8988T (cell line): ENCODE measurements at places on chromosomes 6 and 20.

DNA sequence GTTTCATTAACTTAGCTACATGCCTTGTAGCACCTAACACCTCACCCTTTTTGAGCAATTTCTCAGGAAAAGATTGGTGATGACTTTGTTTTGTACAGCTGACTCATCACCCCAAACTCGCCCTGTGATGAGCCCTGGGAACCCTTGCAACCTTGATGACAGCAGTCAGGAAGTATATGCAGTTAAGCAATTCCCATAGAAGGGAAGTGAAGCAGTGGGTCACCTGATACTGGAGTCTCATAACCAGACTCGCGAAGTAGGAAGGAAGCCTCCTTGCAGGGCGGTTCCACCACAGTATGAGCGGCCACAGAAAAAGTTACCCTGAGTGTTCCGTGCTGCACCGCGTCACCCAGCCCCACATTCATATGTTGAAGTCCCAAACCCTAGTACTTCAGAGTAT is 82.0 kb upstream of the EDN1 start:
- no peak for DNase-seq

DNA sequence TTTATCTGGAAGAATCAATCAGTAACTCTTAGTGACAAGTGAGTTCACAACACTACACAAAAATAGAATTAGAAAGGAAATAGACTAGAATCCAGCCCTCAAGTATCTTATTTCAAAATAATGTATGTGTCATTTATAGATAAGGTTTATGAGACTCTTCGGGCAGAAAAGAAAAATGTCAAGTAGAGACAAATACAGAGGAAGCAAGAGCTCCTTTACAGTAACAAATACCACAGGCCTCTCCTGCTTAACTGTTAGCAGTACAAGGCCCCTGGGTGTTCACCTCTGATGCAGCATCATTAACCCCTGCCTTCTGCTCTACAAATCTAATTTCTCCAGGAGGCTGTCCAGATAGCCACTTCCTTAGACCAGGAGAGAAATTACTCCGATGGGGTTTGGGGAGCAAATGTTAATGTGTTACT is 76.7 kb downstream of the UBE3D start:
- DNase-seq, result no peak

DNA sequence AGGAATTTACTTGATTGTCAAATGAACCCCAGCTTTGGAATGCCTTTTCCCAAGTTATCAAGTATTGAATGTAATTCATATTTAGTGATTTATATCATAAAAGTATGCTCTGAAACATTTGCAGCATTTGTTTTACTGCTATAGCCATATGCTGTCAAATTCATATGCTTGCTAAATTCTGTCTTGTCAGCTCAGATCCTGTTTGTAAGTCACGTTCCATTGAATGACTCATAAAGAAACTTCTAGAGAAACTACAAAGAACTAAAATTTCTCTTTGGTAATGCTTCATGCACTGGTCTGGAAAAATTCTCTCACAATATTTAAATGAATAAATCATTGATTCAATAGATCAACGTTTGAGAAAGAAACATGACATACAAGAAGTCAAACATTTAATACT is 445.9 kb downstream of the PHF3 start:
- no peak for DNase-seq

DNA sequence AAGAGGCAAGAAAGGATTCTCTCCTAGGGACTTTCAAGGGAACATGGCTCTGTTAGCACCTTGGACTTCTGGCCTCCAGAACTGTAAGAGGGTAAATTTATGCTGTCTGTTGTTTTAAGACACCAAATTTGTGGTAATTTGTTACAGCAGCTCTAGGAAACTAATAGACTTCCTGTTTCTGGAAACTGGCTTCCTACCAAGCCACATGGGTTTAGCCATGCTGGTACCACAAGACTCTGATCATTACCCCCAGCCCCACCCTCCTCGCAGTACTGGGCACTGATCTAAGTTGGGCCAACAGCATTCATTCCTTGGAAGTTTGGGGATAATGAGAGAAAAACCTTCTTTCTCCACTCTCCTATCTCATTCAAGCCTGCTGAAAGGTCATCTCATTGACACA is 109.5 kb upstream of the SMLR1 start:
- no peak for DNase-seq

DNA sequence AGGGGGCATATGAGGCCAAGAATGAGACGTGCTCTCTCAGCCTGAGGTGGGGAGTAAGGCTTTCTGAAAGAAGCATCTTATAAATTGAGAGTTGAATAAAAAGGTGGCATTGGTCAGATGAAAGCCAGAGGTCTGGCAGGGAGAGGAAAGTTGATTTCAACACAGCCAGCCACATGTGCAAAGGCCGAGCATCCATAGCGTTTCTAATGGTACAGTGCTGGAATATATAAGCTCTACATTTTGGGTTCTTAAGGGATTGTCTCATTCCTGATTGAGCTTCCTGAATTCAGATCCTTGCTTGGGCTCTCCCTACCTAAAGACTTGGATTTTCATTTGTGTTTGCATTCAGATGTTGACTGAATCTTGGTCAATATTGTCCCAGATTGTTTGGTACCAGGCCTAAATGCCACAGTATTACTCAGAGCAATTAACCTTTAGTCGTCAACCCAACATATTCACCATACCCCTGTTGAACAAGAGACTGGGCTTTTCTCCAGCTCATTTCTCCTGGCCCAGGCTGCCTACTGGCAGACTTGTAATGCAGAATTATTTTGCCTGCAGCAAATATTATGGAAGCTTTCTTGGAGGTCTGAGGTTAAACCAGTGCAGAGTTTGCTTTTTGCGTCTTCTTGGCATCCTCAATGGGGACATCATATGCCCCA is 14.5 kb upstream of the BCAS1 start:
- no peak for DNase-seq

DNA sequence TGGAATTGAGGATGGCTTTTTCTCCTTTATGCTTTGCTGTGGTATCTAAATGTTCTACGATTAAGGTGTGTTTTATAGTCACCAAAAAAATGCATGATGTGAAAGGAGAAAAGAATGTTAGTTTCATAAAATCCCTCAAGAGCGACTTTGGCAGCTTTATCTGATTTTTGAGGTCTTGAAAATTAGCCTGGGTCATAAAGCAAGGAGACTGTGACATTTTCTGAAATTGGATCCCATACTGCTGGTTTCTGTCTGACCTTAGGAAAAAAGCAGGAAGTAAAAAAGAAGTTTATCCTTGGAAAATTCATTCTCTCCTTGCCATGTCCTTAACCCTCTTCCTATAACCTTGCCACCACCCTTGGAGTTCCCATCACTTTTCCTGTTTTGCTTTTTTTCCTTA is 525.3 kb downstream of the CD83 start:
- DNase-seq, result no peak

DNA sequence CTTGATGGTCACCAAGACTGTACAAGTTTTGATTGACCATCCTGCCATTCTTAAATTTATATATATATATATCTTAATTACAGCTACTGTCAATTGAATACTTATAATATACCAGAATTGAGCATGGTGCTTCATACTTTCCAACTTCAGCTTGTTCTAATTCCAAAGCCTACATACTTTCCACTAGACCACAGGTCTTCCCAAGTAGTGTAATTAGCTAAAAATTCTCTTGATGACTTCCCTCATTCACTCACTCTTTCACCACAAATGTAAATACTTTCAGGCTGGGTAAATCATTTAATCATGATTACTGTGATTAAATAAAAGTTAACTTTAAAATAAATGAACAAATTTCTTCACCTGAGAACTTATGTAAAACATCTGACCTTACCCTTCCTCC is 3.4 kb downstream of the ASF1A start:
- DNase-seq, result no peak

- no peak for DNase-seq
Measured at GRCh38 chr20:14595051-14595450, 257.6 kb upstream of the FLRT3 start.
